ENCODE measurements at places on chromosomes 3 and 15. TPM values are rescaled to one million over a fixed set of nuclear protein-coding genes. Genes with fewer than 3 reads are reported as not detected.

- no peak for DNase-seq
Measured at GRCh38 chr15:89542369-89542768, 32.9 kb upstream of the TICRR start.

CPNE9 gene
- total RNA-seq, result 0.98 TPM

DNA sequence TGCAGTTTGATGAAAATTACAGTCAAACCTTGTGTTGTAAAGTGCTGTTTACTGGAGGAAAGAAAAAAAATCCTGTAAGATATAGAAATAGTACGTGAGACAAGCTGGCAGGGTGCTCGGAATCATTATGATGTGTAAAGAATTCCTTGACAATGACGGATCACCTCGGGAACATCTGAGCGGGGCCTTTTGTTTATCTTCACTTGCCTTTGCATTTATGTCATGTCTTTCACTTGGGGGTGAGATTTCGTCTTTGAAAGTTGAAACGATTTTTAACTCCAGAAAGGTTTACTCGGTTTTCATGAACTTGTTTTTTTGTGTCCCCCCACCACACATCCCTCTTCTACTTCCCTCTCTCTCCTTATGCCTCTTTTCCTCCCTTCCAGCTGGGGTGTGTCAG is 128.3 kb upstream of the VEPH1 start:
- no peak for DNase-seq

RLBP1 gene
- 0.12 TPM for total RNA-seq

DNA sequence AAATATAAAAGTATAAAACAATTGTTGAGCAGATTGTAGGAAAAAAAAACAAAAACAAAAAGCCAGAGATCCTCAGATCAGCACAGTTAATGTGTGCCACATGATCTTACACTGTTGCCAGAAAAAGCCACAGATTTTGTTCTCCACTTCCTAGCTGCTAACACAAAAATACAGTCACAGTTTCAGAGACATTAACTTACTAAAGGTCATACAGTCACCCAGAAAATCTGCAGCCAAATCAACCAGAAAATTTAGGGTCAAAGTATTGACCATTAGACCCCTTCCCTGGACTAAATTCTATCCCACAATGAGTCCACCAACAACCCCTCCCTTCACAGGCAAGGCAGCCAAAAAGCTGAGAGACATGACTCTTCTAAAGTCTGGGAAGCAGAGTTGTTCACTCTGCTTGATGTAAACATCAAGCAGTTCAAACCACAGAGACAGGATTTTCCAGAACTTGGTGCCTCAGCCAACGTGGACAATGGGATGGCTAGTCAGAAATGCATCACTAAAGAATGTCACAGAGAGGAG is 59.1 kb downstream of the SST start:
- DNase-seq, result no peak

DNA sequence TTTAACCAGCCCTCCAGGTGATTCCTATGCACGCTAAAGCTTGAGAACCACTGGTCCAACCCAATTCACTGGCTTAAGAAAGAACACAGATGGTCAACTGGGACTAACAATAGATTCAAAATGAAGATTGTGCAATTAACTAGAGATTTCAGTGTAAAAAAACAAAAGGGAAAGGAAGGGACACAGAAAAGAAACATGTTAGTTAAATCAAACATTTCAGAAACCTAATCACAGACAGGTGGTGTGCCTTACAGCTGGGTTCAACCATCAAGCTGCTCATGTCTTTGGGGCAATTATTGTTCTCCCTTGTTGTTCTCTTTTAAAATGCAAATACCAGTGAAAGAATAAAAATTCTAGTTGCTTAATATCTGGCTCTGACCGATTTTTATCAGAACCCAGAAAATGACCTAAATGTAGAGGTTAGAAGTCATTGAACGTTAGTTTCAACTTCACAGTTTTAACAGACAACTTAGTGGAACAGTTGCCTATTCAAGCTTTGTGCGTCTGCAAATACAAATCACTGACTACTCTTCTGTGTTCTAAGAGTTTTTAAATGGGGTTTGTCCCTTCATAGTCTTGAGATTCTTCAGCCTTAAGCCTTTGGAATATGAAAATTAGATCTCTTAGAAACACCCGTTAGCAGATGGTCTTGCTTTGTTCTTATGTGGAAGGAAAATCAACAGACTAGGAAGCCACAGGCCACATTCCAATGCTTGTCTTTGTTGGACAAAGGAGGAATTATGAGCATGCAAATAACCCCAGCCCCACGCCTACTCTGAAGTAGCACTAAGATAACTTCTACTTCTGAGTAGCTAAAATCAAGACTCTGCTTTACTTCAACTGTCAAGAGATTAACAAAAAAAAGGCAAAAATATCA is 223.4 kb downstream of the ATP8B4 start:
- no peak for DNase-seq

- no peak for DNase-seq
Measured at GRCh38 chr3:87191641-87192040, 35.5 kb upstream of the CHMP2B start.

DNA sequence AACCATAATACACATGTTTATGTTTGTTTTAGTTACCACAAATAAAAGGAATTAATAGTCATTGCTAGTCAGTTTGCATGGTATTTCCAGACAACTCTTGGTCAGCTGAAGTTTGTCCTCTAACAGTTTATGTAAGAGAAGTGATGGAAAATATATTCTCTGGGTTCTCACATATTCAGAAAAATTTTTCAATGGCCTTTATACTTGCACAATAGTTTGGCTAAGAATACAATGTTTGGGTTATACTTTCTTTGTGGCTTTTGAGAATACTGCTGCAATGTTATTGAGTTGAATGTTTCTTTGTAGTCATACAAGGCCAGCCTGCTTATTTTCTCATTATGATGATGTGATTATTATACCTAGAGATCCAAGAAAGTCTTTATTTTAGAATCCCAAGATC is 133.9 kb downstream of the RAP2B start:
- no peak for DNase-seq

GRCh38 chr3:66504850-66505641 is 4.2 kb upstream of the LRIG1 start:
- no peak for DNase-seq

DNA sequence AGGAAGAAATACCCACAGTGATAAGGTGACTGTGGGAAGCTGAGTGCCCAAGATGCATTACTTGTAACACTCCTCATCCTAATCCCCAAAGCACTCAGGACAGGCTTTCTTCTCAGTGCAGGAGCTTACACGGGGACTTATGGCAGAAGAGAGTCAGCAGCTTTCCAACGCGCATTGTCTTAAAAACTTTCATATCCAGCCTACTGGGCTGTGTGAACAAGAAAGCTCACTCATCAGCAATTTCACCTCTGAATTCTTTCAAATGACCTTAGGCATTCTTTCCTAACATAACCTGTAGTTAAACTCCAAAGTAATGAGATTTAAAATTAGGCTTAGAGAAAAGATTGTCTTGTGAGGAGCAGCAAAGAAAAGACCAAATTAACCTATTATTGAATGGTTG is 132.3 kb downstream of the KCNAB1 start:
- DNase-seq, result no peak

NR2E3 gene
- total RNA-seq, result 0.59 TPM

GRCh38 chr15:27448986-27449385 is 478.0 kb downstream of the GABRG3 start:
- DNase-seq, result no peak

GRCh38 chr3:125068265-125068664 is 12.5 kb upstream of the HEG1 start:
- no peak for DNase-seq

GRCh38 chr15:89457086-89457485 is 39.3 kb downstream of the RHCG start:
- DNase-seq, result peak; percentile 64

DNA sequence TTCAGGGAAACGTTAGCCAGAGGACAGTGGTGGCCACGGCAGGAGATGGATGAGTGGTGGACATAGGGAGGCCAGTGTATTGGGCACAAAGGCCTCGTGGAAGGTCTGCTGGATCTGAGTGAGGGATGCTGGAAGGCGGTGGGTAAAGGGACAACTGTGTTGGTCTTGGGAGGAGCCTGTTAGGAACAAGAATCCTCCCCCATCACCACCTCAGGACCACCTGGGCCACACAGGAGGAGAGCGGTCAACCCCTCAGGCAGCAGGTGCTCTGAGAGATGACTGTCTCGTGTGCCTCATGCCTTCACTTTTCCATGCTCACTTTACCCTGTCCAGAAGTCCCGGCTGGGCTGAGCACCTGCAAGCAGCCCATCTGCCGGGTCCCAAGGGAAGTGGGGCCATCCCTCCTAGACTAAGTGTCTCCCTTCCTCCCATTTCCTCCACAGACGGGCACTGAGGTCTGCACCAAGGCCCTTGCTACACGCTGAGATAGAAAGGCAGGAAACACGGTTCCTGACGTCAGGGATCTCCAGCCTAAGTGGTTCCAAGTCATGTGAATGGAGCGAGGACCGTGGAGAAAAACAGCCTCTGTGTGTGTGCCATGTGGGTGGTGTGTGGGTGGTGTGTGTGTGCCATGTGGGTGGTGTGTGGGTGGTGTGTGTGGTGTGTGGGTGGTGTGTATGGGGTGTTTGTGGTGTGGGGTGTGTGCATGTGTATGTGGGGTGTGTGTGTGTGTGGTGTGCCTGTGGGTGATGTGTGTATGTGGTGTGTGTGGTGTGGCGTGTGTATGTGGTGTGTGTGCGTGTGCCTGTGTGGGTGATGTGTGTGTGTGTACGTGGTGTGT is 47.8 kb upstream of the CTSH start:
- DNase-seq, result no peak

DNA sequence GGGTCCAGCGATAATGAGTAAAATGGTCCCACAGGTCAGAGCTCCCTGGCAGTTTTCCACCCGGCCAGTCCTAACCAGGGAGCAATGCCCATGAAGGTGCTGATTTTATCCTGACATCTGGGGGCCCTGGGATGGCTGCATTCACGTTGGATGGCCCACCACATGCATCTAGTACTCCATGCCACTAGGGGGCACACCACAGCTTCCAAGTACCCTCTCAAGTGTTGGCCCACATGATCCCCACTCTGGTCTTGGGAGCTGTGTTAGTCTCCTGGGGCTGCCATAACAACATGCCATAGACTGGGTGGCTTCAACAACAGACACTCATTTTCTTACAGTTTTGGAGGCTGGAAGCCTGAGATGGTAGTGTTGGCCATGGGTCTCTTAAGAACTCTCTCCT is 225.5 kb downstream of the SLCO3A1 start:
- peak; percentile 35 for DNase-seq

- no peak for DNase-seq
Measured at GRCh38 chr3:45236964-45237363, 10.9 kb upstream of the TMEM158 start.

- no peak for DNase-seq
Measured at GRCh38 chr3:58728723-58729122, 62.1 kb upstream of the FAM3D start.

SQOR gene
- 17.6 TPM for total RNA-seq

DNA sequence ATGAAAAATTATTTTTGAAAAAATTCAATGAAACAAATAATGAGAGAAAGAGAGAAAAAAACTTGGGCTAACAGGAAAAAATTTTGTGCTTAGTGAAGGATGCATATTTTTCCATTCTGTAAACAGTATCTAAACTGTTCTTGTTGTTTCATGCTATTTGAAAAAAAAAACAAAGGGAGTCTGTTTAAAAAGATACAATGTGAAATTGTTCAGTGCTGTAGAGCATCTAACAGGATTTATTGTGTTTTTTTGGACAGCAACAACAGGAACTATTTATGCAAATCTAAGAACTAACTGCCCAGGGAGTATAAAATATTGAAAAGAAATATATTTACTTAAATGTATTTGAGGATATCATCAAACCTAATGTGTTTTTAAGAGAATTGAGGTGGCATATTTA is 55.1 kb downstream of the PEX5L start:
- no peak for DNase-seq

PCSK6 gene
- total RNA-seq, result 13.5 TPM

DNA sequence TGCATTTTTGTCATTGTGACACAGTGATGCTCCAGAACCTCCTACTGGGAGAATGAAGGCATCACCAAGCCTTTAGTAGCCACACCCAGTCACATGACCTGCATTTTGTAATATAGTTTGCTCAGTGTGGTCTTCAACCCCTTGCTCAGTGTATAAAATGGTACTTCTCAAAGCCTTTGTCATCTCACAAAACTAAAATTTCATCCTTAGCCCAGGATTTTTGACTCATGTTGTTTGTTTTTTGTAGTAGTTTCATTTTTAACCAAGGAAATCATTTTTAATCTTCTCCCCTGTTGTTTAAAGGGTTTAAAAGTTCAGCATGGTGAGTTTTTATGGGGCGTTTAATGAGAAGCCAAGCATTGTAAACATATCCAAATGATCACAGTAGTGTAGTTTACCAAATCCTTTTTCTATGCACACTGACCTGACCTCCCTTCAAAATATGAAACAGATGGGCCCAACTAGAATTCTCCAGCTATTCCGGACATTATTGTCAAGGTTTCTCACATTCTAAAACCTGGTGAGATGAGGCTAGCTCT is 123.5 kb upstream of the IL12A start:
- DNase-seq, result no peak

STRIT1 gene
- total RNA-seq, result not detected

DNA sequence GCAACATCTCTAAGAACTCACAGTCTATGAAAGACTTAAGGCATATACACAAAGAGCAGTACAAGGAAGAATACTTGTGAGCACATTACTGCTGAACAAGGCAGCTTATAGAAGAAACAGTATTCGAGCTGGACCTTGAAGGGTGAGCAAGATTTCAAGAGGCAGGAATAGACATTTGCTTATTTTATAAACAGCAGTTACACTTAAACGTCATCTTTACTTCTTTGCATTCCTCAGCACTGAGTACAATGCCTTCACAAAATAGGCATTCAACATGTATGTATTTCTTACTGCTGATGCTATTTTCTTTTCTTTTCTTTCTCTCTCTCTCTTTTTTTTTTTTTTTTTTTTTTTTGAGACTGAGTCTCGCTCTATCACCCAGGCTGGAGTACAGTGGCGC is 205.8 kb downstream of the ZIC4 start:
- no peak for DNase-seq

GRCh38 chr3:98553021-98553563 is 21.3 kb downstream of the GPR15 start:
- no peak for DNase-seq

SH3GL3 gene
- total RNA-seq, result 1.3 TPM

HCLS1 gene
- 1.6 TPM for total RNA-seq

DNA sequence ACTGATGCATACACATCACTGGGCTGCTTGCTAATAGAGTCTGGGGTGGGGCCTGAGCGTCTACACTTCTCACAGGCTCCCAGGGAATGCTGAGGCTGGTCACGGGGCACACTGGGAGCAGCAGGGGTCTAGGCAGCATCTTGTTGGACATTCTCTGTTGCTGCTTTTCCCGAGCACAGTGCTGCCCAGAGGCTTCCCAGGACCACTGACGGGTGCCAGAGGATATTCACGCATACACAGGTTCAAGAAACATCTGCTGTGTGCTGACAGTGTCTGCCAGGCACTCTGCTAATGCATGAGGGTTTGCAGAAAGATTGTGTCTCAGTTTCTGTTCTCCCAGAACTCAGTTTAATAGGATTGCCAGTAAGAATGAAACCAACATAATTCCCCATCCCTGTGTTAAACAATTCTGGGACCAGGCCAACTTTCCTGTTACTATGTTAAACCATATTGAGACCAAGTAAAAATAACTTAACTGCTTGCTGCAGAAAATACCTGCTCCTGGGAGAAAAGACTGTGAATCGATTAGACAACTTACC is 23.9 kb upstream of the BCL2L10 start:
- DNase-seq, result no peak

Measured in HCT116 (cell line).